ENCODE measurements at places on chromosomes 2 and 18.

DNA sequence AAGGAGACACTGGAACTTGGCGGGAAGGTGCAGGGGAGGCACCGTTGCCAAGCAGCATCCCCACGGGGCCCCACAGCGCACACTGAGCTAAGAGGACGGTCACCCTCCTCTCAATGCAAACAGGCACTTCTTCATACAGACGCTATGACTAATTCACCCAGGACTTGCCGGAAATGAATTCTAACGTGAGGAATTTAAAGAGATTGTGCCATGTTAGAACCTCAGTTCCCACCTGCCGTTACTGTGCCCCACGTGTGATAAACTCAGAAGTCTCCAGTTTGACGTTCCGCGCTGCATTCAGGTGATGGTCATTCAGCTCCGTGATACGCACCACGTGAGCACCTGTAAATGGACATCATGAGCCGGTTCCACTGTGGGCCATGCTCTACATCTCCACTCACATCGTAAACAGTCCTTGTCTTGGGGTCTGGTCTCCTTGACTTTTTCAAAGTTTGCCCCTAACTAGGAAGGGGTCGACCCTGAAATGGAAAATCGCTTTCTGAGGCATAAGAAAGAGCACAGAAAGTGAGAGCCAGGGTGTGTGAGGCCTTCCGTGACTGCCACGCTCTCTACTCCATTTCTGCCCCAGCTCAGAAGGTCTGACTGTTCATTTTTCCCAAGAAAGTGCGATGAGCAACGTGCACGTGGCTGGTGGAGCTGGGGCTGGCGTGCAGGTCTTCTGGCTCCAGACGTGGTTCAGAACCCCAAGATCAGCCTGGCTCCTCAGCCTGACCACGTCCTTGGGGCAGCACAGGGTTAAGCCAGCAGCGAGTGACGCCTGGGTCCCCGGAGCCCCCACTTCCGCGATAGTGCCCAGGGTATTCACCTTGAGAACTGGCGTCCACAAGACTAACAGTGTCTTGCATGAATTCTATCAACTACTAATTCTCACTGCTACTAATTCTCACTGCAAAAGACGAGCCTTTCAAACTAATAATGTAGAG is 35.1 kb downstream of the TMEM18 start:
- no peak for DNase-seq

GRCh38 chr2:217753460-217754200 is 249.2 kb downstream of the TNS1 start:
- DNase-seq = no peak

DNA sequence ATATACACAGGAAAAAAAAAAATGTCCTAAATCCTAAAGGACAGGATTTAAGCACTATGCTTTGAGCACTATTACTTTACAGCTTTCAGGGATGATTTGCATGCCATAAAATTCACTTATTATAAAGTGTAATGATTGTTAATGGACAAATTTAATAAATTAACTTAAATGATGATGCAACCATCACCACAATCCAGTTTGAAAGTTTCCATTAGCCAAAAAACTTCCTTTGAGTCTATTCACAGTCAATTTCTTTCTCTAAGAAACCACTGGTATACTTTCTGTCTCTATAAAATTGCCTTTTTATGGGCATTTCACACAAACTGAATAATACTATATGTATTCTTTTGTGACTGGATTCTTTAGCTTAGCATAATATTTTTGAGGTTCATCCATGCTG is 111.1 kb upstream of the RIOK3 start:
- no peak for DNase-seq

DNA sequence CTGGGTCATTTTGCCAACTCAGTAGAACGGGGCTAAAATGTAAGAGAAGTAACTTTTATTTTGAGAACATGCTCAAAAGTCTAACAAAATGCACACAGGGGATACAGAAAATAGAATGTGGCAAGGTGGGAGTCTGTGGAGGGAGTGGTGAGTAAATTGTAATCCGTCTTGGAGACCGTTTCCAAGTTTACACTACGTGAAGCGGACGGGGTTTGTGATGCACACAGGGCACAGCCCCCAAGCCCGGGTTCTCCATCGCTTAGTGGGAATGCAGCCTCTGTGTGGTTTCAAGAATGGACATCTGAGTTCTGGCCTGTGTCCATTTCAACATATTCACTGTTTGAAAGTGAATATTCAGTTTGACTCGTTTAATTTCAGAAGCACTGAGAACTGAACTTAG is 65.0 kb upstream of the TMEM18 start:
- no peak for DNase-seq

DNA sequence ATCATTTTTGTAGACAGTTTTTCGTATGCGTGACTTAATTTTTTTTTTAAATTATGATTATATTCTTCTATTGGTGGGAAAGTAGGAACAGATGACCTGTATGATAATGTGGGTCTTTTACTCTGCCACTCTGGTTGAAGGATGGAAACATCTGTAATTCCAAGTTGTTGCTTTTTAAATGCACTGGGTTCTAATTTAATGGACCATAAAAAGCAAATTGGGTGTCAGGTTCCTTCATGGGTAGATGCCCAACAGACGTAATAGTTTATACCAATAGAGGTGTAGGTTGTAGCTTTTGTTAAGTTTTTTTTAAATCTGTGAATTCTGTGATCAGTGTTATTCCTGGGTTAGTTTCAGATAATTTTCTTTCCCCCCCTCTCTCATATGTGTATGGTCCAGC is 117.6 kb downstream of the MAP4K4 start:
- DNase-seq = no peak

GRCh38 chr2:137179542-137179941 is 414.2 kb downstream of the THSD7B start:
- no peak for DNase-seq

GRCh38 chr2:12623051-12623450 is 93.7 kb upstream of the TRIB2 start:
- DNase-seq = no peak

GRCh38 chr2:111030260-111030891 is 90.3 kb upstream of the BCL2L11 start:
- DNase-seq = no peak

GRCh38 chr2:206597717-206598218 is 44.5 kb upstream of the FAM237A start:
- no peak for DNase-seq

- no peak for DNase-seq
These were observed 1075.4 kb upstream of the ZEB2 start for GRCh38 chr2:145595296-145595695.

- DNase-seq = no peak
These were observed 847.4 kb upstream of the GCFC2 start for GRCh38 chr2:76558157-76558556.

DNA sequence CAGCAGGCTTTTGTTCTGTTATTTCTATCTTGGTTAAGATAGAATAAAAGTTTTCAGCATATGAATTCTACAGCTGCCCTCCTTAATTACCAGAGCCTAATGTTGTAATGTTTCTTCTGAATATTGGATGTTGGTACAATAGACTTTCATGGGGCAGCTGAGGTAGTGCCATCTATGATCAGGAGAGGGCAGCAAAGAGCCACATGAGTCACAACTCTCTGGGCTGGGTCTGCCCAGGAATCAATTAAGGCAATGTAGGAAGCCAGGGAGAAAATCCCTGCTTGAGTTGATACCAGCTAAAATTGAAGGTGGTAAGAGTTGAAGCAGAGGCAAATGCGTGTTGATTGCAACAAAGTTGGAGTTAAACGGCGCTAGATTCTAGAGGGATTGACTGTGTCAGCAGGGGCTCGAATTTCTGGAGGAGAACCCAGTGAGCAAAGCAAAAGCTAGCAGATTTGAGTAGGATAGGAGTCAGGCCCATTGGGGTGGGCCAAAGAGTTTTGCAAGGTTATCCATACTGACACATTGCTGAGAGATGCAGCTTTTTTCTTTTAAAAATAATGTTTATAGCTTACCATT is 10.6 kb upstream of the MC5R start:
- peak; percentile 34 for DNase-seq

DNA sequence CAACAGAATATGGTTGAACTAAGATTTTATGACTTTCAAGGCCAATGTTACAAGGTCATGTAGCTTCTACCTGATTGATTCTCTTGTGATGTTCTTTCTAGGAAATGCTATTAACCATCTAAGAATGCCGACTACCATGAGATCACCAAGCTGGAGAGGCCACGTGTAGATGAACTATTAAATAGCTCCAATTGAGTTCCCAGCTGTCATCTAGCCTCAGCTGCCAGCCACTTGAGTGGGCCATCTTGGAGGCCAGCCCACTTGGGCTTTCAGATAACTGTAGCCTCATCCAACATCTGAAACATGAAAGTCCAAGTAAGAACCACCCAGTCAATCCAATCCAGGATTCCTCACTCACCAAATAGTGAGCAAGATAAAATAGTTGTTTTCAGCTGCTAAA is 376.9 kb upstream of the TMEFF2 start:
- no peak for DNase-seq

GRCh38 chr2:234770031-234770506 is 181.7 kb upstream of the SH3BP4 start:
- DNase-seq = no peak

DNA sequence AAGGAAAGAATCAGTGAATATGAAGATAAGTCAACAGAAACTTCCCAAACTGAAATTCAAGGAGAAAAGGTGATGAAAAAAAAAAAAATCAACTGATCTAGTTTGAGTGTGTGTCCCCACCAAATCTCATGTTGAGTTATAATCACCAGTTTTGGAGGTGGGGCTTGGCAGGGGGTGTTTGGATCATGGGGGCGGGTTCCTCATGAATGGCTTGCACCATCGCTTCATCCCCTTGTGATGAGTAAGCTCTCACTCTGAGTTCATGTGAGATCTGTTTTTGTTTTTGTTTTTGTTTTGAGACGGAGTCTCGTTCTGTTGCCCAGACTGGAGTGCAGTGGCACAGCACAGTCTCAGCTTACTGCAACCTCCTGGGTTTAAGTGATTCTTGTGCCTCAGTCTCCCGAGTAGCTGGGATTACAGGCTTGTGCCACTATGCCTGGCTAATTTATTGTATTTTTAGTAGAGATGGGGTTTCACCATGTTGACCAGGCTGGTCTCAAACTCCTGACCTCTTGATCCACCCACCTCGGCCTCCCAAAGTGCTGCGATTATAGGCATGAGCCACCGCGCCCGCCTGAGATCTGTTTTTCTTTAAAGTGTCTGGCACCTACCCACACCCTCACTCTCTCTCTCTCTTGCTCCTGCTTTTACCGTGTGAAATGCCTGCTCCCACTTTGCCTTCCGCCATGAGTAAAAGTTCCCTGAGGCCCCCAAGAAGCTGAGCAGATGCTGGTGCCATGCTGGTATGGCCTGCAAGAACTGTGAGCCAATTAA is 4.0 kb upstream of the SLC66A2 start:
- DNase-seq = no peak

GRCh38 chr2:2660789-2661355 is 329.8 kb upstream of the MYT1L start:
- DNase-seq = no peak

DNA sequence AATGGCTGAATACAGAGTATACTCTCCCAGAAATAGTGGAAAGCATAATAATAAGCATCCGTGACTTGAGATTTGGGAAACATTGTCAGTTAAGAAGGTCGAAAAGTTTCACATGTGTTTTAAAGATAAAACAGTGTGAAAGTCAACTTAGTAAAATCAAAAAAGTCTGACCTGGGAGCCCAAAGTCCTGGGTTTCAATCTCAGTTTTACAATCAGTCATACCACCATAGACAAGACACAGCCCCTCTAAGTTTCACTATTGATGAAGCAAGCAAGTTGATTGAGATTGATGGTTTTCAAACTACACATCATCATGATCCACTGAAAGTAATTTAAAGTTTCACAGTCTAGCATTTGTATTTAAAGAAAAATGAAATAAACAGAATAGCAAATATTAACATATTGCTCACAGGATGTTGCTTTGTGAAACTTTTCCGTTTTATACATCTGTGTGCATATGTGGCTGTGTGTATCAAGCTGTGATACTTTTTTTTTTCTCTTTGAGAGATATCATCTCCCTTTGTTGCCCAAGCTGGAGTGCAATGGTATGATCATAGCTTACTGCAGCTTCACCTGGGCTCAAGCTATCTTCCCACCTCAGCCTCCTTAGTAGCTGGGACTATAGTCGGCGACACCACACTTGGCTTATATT is 71.1 kb downstream of the PIK3C3 start:
- DNase-seq = no peak

DNA sequence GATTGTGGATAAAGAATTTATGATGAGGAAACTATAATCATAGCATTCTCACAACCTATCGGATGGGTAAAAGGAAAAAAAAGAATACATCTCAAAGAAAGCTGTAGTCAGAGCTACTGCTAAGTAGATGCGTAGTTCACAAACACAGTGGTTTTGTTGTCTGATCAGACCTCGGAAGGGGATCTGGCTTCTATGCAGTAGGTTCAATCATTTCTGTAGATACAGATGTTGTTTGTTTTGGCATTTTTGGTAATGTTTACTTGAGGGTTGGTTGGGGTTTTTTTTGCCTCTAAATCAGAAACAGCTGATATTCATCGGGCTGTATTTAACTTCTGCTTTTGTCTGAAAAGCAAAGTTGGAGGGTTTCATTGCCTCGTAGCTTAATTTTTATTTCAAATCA is 42.1 kb downstream of the NPAS2 start:
- DNase-seq = no peak

- DNase-seq = peak; percentile 56
These were observed 157.8 kb downstream of the BCL2 start for GRCh38 chr18:63161761-63162195.

- DNase-seq = no peak
These were observed 2.0 kb downstream of the NPC1 start for GRCh38 chr18:23584019-23584983.

DNA sequence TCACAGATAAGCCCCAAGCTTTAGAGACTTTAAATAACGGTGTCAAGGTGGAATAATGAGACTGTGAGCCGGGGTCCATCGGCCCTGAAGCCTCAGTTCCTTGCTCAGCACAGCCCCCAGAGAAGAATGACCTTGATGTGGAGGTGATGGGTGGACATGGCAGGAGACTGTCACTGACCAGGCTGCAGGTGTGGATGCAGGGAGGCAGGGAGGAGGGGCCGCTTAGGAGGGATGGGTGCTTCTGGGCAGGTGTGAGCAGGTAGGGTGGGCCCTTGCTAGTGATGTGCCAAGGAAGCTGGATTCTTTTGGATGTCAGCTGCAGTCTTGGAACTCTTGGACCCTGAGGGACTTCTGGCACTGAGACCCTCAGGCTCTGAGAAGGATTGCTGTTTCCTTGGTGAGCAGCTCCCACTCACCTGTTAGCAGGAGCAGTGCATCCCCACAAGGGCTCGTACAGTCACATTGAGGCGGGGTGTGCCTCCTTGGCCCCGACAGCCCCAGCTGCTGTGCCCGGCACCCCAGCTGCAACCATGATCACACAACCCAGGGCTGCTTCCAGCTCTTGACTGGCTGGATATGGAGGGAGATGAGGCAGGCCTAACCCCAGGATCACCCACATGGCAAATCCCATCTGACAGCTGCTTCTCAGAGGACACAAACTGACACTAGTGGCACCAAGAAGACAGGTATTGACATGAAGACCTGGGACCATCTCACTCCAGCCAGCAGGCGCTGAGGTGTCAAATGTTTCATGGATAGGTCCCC is 209.8 kb upstream of the HDAC4 start:
- DNase-seq = no peak

- DNase-seq = no peak
These were observed 1103.9 kb upstream of the KLHL29 start for GRCh38 chr2:22281033-22281432.
